AG04450 (cell line): ENCODE measurements at places on chromosomes 5 and 9. TPM values are rescaled to one million over a fixed set of nuclear protein-coding genes. Genes with fewer than 3 reads are reported as not detected.

FAM151B gene
- 3.3 and 4.6 TPM in 2 replicates for polyA plus RNA-seq

ANGPTL2 gene
- polyA plus RNA-seq, result 107 and 108 TPM in 2 replicates

DNA sequence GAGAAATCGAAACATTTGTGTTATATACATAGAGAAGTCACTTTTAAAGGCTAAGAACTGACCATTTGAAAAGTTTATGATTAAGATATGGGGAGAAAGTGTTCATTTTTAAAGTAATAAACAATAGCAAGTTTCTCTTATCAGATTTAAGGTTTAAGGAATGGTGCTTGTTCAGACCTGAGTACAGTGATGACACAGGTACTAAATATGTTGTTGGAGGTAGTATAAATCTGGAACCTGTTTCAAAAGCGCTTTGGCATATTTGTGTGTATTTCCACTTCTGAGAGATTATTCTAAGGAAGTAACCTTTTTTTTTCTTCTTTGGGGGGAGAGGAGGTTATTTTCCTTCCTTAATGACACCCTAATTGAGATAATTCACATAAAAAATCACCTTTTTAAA lies 18.4 kb downstream of the CDC42SE2 start:
- DNase-seq, result no peak

DNA sequence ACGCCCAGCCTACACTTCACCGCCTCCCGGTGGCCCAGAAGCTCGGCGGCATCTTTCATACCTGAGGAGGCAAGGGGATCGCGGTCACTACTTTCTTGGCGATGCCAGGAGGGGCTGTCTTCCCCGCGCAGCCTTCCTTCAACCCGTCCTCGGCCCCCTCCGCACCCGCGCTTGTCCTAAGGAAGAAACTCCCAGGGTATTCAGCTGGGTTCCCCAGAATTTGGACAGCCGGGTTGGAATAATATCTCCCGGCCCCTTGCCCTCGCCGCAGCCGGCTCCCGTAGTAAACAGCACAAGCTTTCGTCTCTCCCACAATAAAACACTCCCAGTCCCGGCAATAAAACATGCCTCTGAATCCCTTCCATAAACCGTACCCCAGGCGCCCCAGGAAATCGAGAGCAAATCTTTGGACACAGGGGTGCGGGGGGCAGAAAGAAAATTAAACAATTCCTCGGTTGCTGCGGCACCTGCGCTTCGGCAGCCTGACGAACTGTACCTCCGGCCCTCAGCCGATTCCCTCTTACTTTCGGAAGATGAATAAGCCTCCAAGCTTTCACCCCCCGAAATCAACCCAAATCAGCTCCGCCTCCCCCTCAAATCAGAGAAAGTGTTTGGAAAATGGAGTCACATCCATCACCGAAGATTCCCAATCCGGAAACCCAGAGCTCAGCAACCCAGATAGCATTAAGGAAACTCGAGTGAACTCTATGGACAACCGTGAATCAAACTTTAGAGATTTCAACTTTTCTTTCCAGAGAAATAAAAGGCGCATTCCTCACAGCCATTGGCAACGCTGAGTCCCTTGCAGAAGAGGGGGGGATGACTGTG lies 1.1 kb downstream of the OTP start:
- DNase-seq, result no peak

DNA sequence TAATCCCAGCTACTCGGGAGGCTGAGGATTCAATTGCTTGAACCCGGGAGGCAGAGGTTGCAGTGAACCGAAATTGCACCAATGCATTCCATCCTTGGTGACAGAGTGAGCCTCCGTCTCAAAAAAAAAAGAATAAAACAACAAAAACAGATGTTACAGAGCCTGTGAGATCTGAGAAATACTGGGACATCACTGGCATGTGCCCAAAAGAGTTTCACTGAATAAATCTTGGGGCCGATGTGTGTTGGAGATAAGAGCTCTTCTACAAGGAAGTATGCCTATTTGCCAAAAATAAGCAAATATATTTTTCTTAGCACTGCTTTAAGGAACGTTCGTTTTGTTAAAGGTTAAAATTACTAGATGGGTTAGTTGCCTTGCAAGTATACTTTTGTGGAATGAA lies 55.1 kb downstream of the KIAA1958 start:
- DNase-seq, result no peak

- DNase-seq, result no peak
Measured at GRCh38 chr5:60366489-60366888, 333.5 kb downstream of the DEPDC1B start.
